D341Med (cell line): ENCODE measurements at places on chromosomes 4 and X.

DNA sequence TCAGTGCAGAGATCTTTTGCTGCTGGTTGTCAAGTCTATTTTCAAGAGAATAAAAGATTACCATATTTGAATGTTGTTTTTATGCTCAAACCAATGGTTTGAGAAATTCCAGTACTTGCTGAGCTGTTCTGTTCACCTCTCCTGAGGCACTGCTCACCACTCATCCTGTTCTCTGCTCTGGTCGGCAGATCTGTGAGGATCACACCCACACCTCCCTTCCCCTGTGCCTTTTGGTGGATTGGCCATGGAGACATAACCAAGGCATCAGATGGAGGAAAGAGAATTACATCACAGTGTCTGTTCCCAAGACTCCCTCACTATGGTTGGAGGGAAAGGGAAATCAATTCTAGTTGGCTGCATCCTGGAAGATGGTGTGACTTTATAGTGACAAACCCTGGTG lies 391.6 kb downstream of the ARHGAP24 start:
- no peak for DNase-seq

- DNase-seq, result no peak
Measured at GRCh38 chr4:136863756-136864155, 668.5 kb downstream of the PCDH18 start.

DNA sequence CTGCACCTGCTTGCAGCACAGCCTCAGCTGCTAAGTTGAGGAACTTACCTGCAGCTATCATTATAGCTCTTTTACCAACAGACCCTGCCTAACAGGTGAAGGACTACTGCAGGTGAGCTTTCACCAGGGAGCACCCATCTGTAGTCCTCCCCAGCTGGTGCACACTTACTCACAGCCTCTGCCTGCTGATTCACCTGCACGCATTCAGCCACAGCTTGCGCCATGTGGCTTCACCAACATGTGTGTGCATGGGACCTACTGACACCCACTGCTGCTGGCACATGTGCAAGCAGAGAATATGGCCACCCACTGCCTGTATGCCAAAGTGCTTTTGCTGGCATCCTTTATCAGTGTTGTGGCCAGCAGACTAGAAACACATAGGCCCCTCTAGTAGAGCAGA lies 146.7 kb upstream of the KLHL4 start:
- DNase-seq, result no peak

GRCh38 chr4:159787901-159788300 lies 685.0 kb downstream of the RAPGEF2 start:
- DNase-seq, result no peak

DNA sequence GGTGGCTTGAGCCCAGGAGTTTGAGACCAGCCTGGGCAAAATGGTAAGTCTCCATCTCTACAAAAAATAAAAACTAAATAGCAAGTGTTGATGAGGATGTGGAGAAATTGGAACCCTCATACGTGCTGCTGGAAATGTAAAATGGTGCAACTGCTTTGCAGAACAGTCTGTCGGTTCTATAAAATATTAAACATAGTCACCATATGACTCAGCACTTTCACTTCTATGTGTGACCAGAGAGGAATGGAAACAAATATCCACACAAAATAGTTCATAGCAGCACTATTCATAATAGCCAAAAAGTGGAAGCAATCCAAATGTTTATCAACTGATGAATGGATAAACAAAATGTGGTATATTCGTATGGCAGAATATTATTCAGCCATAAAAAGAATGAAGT lies 60.8 kb upstream of the FMR1 start:
- no peak for DNase-seq

DNA sequence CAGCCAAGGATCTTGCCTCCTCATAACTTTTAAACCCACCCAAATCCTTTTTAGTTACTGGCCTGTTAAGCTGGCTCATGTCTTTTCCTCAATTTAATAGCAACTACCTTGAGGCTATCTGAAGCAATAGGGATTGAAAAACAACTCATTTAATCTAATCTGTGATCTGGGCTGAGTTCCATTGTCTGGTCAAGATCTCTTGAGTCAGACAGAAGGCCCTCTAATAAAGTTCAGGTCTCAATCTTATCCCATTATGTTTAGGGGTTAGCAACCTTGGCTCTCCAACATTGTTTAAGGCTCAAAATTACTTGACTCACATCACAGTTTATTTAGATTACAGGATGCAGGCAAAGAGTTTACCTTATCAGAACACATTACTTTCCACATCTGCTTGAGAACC lies 436.1 kb downstream of the ANKRD50 start:
- no peak for DNase-seq

GRCh38 chr4:112284662-112285411 lies 867 bp downstream of the TIFA start:
- peak; percentile 45 for DNase-seq

GRCh38 chr4:4182835-4183568 lies 43.7 kb downstream of the OTOP1 start:
- DNase-seq, result peak; percentile 54
